ENCODE measurements at places on chromosomes 11 and 22.

DNA sequence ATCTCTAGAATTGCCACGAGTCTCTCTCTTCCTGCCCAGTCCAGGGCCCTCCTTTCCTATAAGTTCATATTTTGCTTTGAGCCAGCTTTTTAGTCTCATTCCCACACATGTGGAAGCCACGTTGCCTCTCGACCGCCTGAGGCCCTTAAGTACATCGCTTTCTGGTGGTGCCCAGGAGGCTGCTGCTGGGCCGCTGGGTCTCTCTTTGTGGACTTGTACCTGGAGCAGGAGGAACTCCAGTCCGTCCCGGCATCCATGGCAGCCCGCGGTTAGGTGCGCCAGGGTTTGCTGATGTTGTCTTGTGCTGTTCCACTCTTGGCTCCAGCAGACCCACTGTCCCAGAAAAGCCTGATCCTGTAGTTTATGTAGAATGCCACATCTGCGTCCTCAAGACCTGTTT is 41.0 kb downstream of the NAT10 start:
- DNase-seq, result no peak

DNA sequence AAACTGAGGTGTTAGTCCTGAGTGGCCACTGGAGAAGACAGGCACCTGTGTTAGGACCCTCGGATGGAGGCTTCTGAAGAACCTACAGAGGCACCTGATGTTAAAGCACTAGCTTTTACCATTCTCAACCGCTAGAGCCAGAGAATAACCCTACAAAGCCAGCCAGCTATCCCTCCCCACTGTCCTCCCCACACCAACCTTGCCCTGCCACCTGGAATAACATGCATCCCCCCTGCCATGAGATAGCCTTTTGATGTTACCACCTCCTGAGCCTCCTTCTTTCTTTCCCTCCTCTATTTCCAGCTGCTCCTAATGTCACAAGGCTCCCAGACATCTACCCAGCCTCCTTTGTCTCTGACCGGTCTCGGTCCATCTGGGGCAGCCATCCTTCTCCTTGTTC is 28.1 kb downstream of the COMMD9 start:
- no peak for DNase-seq

DNA sequence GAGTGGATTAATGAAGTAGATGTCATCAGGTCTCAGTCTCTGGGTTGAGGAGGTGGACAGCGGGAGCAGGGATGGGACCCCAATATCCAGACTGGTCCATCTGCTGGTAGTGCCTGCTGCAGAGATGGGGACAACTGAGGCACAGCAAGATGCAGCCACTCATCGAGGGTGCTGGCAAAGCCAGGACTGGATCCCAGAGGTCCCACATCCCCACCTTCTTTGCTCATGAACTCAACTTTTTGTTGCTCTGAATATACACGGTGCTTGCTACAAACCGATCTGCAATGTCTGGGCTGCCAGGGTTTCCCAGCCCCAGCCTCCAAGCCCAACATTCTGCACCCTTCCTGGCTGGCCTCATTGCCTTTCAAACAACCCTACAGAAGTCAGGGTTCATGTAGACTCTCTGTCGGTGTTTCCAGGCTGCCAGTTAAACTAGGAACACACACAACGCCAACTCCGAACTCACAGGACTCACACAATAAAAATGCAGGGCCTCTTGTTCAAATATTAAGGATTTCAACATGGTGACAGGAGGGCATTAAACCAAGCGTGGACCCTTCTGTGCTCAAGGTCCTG is 168.2 kb downstream of the MN1 start:
- DNase-seq, result no peak

- no peak for DNase-seq
Measured at GRCh38 chr22:40313007-40313406, 33.3 kb upstream of the ADSL start.

DNA sequence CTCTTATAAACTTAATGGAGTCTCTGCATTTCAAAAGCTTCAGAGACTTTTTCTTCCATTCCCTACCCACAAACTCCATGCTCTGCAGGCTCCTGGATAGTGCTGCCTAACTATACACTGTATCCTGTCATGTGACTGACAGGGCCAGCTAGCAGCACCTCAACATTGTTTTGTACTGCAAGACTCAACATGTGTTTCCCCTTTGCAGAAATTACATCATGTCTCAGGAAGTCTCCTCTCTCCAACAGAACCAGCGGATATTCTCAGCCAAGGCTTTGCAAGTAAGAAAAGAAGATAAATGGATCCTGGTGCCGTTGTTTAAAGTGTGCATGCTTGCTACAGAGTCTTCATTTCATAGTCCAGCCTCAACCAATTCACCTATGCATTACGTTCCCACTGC is 164.0 kb upstream of the UBASH3B start:
- DNase-seq, result no peak

- DNase-seq, result no peak
Measured at GRCh38 chr11:113533425-113533698, 58.2 kb upstream of the DRD2 start.

GRCh38 chr22:47474464-47474863 is 712.0 kb downstream of the TBC1D22A start:
- no peak for DNase-seq

- DNase-seq, result no peak
Measured at GRCh38 chr22:29133603-29134133, 60.8 kb downstream of the KREMEN1 start.

DNA sequence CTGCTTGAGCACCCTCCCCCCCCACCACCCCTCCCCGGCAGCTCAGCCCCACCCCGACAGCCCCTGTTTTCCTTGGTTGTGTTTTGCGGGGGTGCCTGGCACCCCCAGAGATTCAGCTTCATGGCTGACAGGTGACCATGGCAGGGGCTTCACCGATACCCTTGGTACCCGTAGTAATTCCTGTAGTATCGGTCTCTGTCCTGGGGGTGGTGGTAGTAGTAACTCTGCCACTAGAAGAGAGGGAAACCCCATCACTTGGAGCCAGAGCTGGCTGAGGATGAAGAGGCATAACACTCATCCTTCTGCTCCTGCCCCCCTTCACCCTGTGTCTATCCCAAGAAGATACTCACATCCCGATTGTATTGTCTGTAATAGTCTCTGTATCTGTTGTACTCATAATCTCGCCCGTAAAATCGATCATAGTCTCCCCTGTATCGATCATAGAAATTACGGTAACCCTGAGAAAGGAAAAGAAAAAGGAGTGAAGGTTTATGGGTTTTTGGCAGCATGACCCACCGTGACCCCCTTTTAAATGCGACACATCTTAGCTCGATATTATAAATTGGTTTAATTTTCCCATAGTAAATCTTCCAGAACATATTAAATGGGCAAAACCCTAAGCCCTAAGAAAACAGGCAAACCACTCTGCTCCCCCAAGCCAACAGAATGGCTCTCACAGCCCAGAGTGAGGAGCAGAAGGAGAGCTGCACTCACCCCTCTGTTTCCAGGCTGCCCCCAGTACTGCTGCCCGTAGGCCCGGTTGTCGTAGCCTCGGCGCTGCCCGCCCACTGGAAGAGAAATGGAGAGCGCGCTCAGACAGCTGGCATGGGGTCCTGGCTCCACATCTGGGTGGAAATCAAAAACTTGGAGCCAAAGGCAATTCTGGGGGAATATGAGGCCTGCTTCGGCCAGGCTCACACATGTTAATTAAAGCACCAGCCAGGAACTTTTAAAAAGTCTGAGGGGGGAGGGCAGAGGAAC is 8.0 kb downstream of the GNG3 start:
- DNase-seq, result no peak

GRCh38 chr11:12160680-12161079 is 50.3 kb downstream of the MICAL2 start:
- DNase-seq, result no peak

- no peak for DNase-seq
Measured at GRCh38 chr11:117387992-117388755, 60.5 kb downstream of the CEP164 start.

GRCh38 chr22:29458551-29458950 is 20.2 kb downstream of the RFPL1 start:
- DNase-seq, result no peak

DNA sequence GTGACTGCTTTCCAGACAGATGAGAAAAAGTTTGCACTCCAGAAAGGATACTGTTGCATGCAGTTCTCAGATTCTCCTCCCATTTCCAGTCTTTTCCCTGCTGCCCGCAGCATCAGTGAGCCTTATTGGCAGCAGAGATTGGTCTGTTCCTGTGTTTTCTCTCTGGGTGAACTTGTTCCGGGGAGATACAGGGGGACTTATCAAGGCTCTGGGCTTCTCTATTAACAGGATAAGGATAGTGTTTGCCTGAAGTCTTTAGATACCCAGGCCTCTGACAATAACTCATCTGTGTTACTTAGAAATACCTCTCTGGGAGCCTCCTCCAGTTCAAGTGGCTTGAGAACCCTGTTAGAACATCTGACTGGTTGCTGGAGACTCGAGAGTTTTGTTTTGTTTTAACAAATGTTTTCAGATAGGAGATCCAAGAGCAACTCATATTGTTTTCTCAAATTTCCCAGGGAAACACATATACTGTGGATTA is 154.7 kb downstream of the BLID start:
- no peak for DNase-seq

DNA sequence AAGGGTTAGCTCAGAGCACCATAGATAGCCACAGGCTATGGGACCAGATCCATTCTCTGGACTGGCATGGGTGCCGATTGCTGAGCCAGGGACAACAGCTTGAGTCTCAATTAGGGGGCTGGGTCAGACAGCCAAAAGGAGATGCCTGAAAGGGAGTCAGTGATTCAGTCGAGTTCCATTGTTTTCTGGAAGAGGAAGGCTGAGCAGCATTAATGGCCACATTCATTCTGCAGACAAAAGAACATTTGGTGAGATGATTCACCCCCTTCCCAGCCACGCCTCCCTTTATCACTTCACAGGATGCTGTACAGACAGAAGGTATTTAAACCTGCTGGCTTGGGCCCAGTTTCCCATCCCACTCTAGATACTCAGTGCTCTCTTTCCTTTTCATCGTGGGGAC is 131.9 kb downstream of the ADAMTS15 start:
- no peak for DNase-seq

DNA sequence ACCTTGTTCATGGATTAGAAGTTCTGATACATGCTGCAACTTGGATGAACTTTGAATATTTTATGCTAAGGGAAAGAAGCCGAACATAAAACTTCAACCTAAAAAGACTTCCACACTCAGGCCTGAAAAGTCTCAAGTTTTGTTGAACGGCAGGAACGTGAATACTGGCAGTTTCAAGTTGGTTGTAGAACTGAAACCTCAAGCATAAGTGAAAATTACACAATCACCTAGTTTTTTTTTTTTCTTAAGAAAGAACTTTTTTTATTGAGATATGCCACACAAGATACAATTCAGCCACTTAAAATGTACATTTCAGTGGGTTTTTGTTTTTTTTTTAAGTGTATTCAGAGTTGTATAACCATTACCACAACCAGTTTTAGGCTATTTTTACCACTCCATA is 50.8 kb upstream of the ADORA2A start:
- no peak for DNase-seq

DNA sequence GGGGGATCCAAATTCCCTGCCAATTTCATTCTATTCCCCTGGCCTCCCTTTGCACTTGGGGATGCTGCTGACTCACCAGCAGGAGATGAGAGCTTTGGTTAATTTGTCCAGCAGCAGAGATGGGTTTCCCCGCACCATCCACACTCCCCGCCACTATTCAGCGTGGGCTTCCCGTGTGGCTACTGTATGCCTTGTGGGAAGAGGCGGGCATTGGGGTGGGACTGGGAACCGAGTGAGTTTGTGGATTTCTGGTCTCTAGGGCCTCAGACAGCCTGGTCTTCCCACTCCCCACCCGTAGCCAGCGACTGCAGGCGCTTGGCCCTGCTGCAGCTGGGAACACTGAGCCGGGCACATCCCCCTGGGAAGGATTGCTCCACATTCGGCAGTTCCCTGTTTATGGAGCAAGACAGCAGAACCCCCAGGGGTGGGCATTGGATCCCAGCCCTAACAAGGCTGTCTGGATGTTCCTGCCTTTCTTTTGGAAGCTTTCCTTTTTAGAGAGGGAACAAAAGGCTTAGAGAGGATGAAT is 23.4 kb downstream of the KIAA1671 start:
- DNase-seq, result no peak

DNA sequence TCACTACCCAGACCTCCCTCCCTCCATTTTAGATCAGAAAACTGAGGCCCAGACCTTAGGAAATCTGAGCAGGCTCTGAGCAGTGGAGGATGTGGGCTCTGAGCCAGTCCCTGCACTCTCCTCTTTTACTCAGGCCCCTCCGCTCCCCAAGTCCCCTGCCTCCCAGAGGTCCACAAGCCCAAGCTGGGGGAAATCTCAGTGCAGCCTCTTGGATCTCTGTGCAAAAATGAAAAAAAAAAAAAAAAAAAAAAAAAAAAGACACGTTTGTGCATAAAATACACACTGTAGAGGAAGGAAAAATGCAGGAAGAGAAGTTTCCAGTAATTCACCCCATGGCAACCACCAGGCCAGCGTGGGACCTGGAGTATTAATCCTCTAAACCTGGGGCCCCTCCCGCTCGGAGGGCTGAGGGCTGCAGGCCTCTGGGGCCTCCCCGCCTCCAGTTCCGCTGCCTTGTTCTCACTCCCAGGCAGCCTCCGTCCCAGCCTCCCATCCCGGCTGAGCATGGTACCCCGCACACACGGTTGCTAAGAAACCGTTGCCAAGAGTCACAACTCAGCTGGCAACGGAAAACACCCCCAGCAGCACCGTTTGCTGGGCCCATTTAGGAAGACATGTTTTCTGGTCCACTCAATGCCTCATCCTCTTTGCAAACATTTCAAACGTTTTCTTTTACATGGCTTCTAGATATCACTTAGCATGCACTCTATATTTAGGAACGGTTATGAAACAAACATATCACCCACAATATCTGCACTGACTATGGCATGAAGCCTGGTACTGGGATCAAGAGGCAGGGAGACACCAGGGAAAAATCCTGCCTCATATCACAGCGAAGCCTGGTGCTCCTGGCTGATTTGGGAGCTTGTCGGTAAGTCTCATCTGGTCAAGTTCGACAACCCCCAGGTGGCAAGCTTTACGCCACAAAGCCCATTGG is 227.5 kb downstream of the CTTN start:
- DNase-seq, result no peak

DNA sequence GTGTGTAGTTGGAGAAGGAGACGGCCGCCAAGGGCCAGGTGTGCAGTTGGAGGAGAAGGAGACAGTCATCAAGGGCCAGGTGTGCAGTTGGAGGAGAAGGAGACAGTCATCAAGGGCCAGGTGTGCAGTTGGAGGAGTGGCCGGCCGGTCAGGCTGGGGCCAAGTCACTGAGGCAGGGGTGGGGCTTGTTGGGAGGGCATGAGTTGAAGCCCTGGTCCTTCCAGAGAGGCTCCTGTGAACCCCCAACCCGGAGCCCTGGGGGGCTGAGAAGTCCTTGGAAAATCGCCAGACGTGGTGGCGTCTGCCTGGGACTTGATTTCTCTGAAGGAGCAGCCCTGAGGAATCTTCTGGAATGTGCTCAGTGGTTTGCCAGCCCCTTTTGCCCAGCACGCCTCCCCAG is 1320.5 kb downstream of the BRD1 start:
- DNase-seq, result no peak

- DNase-seq, result no peak
Measured at GRCh38 chr11:13896175-13896980, 66.1 kb upstream of the SPON1 start.
